Liver (tissue), 10 donors: ENCODE measurements at places on chromosomes 4 and X. TPM values are rescaled to one million over a fixed set of nuclear protein-coding genes. Genes with fewer than 3 reads are reported as not detected.

GRCh38 chr4:170243662-170244288 lies 154.0 kb upstream of the AADAT start:
- no peak for DNase-seq

DNA sequence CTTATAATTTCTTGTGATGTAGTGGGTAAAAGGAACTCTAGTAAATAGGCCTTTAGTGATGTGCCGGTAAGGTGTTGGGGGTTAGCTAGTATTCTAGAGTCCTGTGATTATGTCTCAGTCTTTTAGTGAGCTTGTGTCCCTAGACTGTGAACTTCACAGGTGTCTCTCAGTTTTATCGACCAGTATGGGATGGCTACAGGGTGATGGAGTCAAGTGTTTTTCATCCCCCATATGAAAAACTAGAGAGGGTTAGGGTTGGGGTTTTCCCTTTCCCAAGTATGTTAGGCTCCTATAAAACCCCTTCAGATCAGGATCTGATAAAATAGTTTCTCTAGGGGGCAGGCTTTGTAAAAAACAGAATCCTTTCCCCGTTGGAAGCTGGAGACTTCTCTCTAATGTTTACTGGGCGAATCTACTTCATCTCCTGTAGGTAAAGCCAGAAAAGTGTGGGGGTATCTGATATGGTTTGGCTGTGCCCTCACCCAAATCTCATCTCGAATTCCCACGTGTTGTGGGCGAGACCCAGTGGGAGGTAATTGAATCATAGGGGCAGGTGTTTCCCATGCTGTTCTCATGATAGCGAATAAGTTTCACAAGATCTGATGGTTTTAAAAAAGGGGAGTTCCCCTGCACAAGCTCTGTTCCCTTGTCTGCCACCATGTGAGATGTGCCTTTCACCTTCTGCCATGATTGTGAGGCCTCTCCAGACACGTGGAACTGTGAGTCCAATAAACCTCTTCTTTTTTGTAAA lies 120.8 kb downstream of the DTHD1 start:
- no peak for DNase-seq

DNA sequence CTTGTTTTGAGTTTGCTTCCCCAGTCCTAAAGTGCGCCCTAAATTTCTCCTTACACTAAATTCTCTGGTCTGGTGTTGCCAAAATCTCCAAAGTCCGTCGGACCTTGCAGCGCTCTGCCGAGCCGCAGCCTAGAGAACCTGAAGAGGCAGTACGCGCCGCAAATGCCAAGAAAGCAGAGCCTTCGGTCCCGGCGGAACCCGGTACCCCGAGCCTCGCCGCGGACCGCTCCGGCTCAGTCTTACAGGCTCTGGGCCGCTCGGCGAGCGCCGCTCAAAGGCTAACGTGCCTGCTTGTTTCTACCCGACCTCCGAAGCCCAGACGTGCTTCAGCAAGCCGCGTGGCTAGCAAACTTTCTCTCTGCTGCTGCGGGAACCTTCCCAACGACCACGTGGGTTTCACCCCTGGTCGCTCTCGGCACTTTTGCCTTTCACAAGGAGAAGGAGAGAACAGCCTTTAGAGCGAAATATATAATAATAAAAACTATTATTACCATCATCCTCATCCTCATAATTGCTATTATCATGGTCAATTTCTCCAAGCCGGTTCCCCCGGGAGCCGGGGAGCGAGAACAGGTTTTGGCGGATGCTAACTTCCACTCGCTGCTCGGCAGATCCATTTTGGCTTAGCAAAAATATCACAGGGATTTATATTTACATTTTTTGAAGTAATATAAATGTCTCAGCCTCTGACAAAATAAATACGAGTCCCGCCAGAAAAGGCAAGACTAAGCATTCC lies 2.2 kb upstream of the HTR2C start:
- no peak for DNase-seq

DNA sequence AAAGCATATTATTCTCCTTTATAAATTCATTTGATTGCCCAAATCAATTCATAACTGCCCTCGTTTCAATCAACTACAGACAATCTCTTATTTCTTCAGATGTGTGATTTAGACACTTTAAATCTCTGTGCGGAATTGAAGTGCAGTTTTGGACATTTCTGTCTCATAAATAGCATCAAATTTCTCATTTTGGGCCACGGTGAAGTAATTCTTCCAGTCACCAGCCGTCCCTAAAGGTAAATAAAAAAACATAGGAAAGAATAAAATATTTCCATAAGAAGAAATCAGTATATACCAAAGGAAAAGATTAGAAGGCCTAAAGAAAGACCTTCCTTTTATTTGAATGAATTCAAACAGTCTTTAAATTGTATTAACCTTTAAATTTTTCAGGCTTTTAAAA lies 33.4 kb downstream of the SULT1B1 start:
- DNase-seq, result no peak

The MAGEA3 gene
- total RNA-seq, result not detected

The TRAPPC2 gene
- 9.1 TPM for total RNA-seq

- DNase-seq, result no peak
Observed at GRCh38 chr4:101253121-101253520, 94.2 kb downstream of the PPP3CA start.

The SOD3 gene
- 5.8 TPM for total RNA-seq

DNA sequence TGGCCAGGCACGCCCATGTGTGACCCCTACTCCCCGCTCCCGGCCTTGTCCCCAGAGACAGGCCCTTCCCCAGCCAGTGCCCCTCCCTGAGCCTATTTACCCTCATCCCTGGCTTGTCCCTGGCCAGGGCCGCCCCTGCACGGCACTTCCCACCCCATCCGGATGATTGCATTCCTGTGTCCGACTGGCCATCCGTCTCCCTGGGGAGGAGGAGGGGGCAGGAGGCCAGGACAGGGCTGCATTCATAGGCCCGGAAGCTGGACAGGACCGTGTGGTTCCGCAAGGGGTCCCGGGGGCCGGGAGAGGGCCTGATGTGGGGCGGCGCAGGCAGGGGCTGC lies 22.8 kb downstream of the CTBP1 start:
- DNase-seq, result no peak

The CFAP47 gene
- not detected for total RNA-seq

The IL2 gene
- not detected for total RNA-seq

The ZNF157 gene
- total RNA-seq, result 0.05 TPM

The FGG gene
- 11,566 TPM for total RNA-seq

DNA sequence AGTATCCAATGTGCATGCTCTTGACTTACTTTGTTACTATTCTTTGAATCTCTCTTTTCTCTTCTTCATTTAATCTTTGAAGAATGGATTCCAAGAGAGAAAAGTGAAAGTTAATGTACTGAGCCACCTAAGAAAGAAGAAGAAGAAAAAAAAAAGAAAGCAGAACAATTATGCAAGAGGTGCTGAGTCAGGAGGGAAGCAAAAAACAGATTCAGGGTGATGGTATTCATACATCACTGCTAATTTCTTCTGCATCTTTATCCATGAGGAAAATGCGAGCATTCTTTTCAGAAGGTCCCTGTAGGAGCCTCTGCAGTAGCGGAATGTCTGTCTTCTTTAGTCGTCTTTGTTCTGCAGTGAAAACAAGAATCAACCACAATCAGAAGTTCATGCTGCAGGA lies 43.9 kb downstream of the RASSF6 start:
- no peak for DNase-seq

The SPANXD gene
- total RNA-seq, result not detected
